Activated T-cell treated with anti-CD3 and anti-CD28 coated beads for 48 hours (primary cell): ENCODE measurements at places on chromosomes 12 and 14.

DNA sequence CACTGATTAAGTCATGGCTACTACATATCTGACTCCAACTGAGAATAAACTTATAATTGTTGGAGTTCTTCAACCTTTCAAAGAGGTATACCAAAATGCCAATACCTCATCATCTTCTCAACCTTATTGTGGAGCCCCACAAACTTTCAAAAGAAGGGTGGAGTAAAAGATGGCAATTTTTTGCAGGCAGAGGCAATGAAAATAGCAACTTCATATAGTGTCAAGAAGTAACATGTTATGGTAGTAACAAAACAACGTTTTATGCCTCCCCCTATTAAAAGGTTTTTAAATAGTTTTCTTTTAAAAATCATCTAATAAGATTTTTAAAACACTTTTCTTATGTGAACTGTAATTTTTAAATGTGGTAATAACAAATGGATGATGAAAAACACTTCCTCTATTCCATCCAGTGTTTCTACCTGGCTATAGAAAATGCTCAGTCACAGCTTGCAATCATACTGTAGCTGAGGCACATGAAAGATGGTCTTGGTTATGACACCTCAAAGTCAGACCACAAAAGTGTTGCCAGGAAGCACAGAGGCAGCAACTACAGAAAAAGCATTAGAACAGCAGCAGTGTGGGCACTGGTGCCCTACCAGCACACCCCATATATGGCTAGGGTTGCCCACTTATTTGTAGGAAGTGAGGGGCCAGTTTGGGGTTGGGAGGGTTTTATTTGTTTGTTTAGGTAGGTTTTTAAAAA is 7.0 kb downstream of the PPP1R12A start:
- DNase-seq: no peak

GRCh38 chr14:26820572-26820971 is 222.7 kb upstream of the NOVA1 start:
- no peak for DNase-seq

DNA sequence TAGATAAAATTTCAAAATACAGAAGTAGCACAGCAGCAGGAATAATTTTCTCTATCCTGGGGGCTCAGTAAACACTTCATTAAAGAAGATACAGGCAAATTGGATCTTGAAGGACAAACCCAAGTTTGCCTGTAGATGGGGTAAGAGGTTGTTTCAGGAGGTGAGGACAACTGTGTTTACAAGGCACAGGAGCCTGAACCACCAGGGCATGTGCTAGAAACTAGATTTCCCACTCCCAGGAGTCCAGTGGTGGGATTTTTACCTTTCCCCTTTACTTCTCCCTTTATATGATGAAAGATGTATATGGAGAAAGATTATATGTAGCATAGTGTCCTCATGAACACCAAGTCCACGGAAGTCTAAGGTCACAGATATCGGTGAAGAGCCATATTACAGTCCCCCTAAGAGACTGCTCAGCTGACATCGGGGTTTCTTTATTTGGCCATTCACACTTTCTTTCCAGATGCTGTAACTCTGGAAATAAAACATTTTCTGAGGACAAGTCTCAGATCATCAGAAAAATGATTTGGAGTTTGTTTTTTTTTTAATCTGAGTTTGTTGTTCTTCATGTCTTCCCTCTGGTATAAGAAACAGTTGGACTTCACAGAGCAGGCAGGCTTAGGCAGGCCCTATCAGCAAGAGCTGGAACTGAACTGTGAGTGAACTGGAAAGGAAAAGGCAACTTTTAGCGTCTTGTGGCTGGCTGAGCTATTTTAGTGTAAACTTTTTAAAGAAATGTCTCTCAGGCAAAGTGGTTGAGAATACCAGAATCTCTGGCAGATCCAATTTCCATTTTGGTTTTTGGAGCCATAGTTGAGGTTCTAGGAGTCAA is 8.0 kb upstream of the EVL start:
- DNase-seq: no peak

GRCh38 chr12:94500831-94501567 is 41.3 kb upstream of the CEP83 start:
- DNase-seq: no peak

- no peak for DNase-seq
Measured at GRCh38 chr14:84468153-84468552, 1061.8 kb upstream of the FLRT2 start.

- no peak for DNase-seq
Measured at GRCh38 chr14:59847711-59848110, 22.9 kb downstream of the RTN1 start.

DNA sequence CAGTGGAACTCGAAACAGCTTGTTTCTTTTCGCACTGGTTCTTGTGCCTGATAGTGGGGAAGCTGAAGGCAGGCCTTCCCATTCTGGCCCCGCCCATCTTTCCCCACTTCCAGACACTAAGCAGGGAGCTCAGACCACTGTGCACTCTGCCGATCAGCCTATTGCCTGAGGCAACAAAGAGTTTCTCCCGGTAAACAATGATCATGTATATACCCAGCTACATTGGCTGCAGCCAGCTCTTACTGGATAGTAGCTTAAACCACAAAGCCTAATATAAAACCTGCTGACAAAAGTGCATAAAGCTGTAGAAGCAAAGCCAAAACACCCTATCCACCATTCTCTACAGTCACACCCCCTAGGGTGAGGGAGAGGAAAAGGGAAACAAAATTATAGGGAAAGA is 24.7 kb upstream of the GLIPR1 start:
- DNase-seq: no peak

- no peak for DNase-seq
Measured at GRCh38 chr12:46461907-46462640, 89.5 kb upstream of the SLC38A2 start.

DNA sequence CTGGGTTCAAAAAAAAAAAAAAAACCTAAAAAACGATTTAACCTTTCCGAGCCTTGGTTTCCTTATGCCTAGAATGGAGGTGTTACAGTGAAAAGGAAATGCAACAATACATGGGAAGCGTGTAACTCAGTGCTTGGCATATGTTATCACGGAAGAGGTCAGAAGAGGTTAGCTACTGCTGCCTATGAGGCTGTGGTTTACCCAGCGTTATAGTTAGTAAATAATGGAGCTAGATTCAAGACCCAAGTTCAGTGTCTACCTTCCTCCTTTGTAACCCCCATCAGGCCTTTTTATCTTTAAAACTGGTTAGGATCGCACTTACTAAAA is 839 bp downstream of the IFT43 start:
- DNase-seq: no peak

DNA sequence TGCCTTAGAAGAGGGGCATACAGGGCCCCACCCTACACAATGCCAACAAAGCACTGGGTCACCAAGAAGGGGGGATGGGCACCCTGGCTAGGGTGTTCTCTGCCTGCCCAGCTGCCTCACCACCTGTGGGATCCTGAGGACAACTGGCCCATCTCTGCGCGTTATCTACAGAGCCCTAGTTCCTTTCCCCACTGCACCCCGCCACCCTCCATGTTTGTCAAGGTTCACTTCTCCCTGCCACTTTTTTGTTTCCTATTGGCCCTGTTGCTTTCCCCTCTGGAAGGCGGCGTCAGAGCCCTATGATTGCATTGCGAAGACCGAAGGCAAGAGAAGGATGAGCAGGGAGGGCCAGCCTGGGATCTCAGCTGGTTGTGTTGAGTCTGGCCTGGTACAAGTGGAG is 1.6 kb downstream of the SLC48A1 start:
- DNase-seq: no peak

GRCh38 chr14:72471346-72471745 is 422.6 kb downstream of the DPF3 start:
- DNase-seq: no peak
